ENCODE measurements at places on chromosomes 12 and 14.

DNA sequence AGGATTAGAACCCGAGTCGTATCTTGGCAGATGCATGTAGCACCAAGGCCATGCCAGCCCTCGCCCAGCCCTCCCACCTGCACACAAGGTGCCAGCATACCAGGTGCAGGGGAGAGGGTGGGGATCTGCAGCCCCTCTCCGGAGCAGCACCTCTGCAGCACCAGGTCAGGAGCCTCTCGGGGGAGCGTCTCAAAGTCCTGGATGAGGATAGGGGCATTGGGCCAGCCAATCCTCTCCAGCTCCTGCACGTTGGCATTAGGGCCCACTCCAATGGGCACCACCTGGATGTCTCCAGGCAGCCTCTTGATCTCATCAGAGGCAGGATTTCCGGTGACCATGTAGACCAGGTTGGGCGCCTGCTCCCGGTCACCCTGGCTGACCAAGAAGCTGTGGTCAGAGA is 73.2 kb upstream of the ANO2 start:
- no peak for DNase-seq

DNA sequence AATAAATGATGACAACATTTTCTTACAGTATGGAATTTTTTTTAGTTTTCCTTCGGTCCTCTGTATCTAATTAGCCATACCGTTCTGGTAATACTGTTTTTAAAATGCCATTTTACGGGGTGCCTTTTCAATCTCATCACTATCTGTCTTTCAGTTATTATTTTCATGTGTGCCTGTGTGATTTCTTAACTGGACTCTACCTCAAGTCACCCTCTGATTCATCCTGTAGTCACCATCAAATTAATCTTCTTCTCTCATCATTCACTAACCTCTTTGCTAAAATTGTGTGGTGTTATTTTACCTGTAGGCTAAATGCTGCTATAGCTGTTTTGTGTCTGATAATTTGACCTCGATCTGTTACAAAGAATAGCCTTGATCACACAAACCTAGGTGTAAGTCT is 16.0 kb upstream of the CCT2 start:
- no peak for DNase-seq

DNA sequence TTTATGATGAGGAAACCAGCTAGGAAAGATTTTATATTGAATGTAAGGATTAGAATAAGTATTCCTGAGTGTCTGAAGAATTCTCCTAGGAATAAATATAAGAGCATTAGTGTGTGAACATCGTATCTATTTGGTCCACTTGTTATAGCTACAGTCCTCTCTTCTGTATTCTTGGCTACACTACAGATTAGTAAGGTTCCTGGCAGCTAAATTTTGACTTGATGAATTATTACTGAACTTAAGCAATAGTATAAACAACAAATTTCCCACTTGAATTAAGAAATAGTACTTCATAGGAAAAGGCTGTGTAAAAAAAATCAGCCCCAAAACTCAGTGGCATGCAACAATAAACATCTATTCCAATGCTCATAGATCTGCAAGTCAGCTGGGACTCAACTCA is 138.4 kb upstream of the G2E3 start:
- no peak for DNase-seq

GRCh38 chr12:103824845-103825244 is 16.2 kb downstream of the NT5DC3 start:
- no peak for DNase-seq

- no peak for DNase-seq
Observed at GRCh38 chr14:92400579-92401444, 77.8 kb downstream of the SLC24A4 start.

- no peak for DNase-seq
Observed at GRCh38 chr14:71720978-71721624, 211.1 kb upstream of the RGS6 start.

DNA sequence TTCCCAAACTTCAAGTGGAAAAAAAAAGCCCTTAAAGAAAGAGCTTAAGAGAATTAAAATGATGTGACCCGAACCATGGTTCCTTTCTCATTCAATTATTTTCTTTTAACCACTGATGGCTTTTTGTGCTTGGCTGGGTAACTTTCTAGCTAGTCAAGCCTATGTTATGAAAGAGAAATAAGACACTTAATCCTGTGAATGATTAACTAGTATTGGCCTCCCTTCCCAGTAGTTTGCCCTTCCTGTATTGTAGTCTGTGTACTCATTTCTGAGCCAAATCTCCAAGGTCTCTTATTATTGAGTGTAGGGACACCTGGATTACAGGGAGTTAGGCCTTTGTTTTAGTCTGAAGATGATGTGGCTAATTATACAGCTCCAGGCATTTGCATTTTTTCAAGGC is 353.0 kb downstream of the RAD51B start:
- DNase-seq = no peak

DNA sequence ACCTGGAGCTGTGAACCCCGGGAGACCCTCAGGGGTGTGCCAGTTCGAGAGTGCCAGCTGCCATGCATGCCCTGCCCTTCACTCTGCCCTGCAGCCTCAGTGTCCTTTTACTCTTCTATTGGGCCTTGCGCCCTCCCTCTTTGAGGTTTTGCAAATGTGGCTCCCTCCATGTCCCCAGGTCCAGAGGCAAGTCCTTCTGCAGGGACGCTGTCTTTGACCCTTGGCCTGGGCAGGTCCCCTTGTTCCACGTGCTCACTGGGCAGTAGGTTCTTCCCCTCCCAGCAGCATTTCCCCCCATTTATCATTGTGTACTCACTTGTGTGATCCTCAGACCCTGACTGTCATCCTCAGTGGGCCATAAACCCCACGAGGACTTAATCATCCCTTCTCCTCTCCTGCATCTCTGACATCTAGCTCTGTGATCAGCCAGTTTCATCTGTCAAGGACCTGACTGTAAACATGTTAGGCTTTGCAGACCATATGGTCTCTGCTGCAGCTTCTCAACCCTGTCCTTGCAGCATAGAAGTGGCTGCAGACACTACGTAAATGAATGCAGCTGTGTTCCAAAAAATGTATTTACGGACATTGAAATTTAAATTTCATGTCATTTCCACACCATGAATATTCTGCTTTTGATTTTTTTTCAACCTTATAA is 36.6 kb downstream of the TSPAN9 start:
- no peak for DNase-seq

DNA sequence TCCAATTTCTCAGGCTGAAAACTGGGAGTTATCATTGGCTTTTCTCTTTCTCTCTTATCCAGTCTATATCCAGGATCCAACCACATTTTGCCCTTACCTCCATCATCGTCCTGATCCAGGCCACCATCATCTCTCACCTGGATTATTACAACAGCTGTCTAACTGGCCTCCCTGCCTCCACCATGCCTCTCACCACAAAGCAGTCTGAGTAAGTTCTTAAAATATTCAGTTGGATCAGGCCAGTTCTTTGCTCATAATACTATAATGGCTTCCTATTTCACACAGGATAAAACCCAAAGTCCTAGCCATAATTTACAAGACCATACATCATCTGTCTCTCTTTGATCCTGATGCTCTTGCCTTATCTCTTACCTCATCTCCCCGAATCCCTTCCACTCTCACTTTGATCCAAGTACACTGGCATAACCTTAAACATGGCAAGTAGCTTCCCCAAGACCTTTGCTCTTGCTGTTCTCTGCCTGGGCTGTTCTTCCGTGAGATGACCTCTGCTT is 133.4 kb upstream of the RAP1B start:
- no peak for DNase-seq

DNA sequence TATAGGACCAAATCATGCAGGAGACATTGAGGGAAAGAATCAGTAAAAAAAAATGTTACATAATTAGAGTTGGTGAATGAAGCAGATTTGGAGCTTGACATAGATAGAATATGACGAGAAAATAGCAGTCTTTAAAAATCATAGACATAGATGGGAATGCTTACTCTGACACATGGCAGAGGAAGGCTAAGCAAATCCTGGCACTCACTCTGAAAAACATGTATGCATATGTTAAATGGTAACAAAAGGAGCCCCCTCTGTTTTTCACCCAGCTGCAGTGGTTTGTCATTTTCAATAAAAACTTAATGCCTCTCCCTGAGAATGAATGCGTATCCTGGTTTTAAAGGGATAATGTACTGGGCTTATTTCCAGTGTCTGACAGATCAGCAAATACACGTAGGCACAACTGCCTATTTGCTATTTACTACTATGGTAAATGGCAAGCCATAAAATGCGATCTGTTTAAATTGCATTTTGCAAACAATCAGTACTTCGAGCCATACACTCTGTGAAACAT is 561.2 kb upstream of the SEL1L start:
- DNase-seq = no peak

GRCh38 chr12:128266541-128267130 is 334 bp upstream of the TMEM132C start:
- DNase-seq = no peak

DNA sequence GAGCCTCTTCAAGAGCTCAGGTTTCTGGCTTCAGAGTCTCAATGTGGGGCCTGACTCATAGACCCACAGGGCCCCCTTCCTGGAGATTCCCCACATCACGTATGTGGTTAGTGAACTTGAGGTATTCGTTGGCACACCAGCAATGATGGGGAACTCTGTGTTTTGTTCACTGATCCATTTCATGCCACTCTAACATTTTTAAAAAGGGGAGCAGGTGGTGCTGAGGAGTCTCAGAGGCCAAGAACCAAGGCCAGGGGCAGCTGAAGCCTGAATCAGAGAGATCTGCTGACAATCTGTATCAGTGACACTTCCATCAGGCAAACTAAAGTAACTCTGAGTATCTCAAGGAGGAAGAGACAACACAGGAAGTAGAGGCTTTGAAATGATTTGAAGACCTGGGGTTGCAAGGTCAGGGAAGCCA is 323.4 kb downstream of the VRK1 start:
- peak; percentile 64 for DNase-seq

DNA sequence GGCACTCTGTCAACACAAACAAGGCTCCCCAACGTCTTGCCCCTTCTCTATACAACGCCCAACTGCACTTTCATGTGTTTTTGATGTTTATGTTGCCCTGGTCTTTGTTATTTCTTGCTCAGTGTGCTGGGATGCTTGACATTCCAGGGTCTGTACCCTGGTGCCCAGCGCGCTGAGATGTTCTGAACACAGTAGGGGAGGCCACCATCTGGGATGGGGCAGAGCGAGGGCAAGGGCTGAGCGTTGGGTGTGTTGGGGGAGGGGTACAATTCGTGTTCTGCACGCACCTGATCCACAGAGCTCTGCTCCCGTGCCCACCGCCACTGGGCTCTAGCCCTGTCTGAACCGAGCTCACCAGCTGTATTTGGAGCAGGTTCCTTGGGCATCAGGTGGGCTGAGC is 52.9 kb downstream of the ISCA2 start:
- DNase-seq = no peak

GRCh38 chr12:11758510-11759493 is 109.3 kb downstream of the ETV6 start:
- no peak for DNase-seq
